Activated CD4-positive, alpha-beta memory T cell treated with anti-CD3 and anti-CD28 coated beads for 36 hours (primary cell): ENCODE measurements at places on chromosomes 1 and 21. TPM values are rescaled to one million over a fixed set of nuclear protein-coding genes. Genes with fewer than 3 reads are reported as not detected.
A peak's percentile ranks its signal among the peaks of the same experiment; 100 is the strongest.

ZYG11A gene
- total RNA-seq, result 0.27 TPM

- peak; percentile 63 for DNase-seq
These were observed 506 bp downstream of the JUN start for GRCh38 chr1:58783090-58783992.

GRCh38 chr1:94599095-94599813, 57.7 kb upstream of the F3 start:
- DNase-seq, result no peak

- peak; percentile 16 for DNase-seq
These were observed 85.7 kb downstream of the BRINP2 start for GRCh38 chr1:177256153-177257075.

DNA sequence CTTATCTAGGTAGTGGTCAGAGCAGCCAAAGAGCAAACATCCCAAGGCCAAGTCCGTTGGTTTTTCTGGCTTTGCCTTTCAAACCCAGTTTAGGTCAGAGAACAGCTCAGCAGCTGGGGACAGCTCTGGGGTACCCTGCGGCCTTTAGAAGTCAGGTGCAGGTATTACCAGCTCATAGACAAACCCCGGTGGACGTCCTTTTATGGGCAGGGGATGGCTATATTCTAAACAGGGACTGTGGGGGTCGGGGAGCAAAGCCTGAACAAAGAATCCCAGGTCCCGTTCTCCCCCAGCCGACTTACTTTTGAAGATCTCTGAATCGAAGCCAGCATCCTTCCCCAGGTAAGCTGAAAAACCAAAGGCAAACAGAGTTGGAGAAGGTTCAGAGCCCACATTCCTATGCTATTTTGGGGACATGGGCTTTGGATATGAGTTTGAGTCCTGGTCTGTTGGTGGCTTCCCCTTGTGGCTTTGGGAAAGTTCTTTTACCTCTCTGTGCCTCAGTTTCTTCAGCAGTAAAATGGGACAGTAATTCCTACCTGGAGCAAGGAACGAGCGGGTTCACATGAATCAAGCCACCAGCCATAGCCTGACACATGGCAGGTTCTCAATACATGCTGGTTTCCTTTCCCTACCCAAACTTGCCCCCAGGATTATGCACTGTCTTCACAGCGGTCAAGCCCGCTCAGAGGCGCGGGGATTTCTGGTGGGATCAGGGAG, 16.6 kb downstream of the MYOM3 start:
- DNase-seq, result no peak

NOS1AP gene
- not detected for total RNA-seq

DNA sequence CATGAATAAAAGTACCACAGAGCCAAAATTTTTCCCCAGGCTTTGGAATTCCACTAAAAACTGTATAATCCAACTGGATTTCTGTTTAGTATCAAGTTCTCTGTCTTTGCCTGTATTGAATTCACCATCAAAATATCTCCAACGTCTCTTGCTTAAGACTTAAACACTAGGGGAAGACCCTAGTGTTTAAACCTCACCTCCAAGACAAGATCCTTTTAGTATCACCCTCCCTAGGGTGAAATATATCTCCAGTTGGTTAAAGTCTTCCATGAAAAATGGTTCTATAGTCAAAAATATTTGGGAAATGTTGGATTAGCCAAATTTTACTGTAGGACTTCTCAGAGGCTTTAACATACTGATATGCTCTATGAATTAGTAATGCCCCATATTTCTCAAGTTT, 8.1 kb upstream of the XCL1 start:
- no peak for DNase-seq

- no peak for DNase-seq
These were observed 17.9 kb downstream of the KRTAP10-1 start for GRCh38 chr21:44521928-44522752.

- no peak for DNase-seq
These were observed 239.8 kb downstream of the ZNF648 start for GRCh38 chr1:181821701-181822100.

- peak; percentile 15 for DNase-seq
These were observed 14.0 kb upstream of the PODN start for GRCh38 chr1:53047737-53048736.

AVPR1B gene
- not detected for total RNA-seq

TFF2 gene
- total RNA-seq, result not detected

INTS3 gene
- total RNA-seq, result 45.5 TPM

SPAG17 gene
- not detected for total RNA-seq

DNA sequence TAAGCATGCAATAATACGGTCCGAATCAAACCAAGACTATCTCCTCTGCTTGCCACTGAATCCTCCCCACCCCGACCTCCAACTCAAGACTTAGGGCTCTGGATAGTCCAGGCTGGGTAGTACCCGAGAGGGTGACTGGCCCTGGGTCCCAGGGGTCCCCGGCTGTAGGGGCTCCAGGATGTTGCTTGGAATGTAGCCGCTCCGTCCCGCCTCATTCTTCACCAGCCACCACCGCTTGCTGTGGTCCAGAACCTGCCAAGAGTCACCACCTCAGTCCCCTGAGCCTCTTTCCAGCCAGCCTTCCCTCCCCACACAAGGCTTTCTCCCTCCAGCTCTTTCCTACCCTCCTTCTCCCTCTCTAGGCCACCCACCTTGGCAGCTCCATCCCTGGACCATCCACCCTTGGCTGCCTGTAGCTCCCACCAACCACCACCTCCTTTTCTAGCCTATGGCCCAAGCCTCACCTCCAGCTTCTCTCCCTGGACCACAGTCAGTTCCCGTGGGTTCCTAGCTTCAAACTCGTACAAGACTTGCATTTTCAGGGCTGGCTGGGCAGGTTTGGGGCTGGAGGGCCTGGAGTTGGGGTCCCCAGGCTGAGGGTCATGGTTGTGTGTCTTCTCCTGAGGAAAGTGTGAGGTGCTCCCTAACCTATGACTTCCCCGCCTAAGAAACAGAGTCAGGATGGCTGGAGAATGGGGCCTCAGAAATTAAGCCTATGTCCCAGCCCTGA, 10.9 kb upstream of the GSTM3 start:
- no peak for DNase-seq
